ENCODE measurements at places on chromosomes 5 and 9.

DNA sequence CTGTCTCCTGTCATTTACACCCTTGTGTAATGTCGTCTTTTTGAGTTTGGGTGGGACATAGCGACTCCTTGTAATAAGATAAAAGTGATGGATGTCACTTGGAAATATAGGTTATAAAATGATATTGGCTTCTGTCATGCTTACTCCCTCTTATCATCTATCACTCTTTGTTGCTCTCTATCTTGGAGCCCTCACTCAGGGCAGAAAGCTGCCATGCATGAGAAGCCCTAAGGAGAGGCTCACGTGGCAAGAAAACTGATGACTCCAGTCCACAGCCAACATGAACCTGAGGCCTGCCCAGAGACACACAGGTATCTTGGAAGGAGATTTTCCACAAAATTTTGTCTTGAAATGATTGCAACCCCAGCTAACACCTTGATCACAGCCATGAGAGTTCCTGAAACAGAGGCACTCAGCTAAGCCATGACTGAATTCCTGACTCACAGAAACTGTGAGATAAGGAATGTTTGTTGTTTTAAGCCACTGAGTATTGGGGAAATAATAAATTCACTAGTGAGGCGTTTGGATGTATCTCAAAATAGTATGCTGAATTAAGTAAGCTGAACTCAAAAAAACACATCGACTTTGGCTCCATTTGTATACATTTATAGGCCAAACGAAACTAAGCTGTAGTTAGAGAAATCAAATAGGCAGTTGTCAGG is 216.7 kb downstream of the CDH18 start:
- no peak for DNase-seq

DNA sequence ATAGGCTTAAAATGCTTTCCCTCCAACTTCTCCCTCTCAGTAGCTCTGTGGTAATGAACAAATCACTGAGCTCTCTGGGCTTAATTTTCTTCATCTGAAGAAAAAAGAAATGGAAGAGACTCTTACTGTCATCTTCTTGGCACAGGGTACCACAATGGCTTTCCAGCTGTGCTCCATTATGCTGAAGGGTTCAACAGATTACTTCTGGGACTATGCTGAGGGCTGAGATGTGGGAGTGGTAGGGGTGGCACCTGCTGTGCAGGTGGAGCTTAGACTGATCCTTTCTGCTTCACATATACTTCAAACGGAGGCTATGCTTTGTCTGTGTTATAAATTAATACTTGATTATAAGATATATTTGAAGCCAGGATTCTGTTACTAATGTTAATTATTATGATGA is 840.2 kb upstream of the C9orf72 start:
- no peak for DNase-seq

DNA sequence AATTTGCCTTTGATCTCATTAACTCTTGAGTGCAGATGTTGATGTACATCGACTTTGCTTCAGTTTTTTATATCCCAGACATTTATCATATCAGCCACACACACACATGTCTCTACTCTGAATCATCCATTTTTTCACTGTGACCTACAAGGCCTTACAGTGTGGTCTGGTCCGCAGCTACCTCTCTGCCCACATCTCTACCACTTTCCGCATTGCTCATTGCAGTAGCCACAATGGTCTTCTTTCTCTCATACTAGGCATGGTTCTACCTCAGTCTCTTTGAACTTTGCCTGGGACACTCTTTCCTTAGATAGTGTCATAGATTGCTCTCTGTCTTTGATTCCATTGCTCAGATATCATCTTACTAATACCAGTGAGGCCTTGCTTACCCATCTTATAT is 87.9 kb upstream of the FSD1L start:
- no peak for DNase-seq

DNA sequence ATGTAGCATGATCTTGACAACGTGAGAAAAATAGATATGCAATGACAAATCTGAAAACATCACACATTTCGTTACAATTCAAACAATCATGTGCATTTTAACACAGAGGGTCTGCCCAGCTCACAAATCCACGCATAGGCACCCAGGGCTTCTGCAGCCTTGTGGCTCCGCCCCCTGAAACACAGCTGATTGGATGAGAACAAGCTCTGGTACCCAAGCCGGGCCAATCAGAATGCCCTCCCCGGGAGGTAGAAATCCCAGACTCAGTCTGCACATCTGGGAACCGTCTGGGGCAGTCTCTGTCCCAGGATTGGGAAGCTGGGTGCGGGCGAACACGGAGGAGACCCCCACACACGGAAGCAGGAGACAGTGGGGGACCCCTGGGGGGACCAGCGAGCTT is 137.5 kb downstream of the GAPVD1 start:
- DNase-seq, result no peak

DNA sequence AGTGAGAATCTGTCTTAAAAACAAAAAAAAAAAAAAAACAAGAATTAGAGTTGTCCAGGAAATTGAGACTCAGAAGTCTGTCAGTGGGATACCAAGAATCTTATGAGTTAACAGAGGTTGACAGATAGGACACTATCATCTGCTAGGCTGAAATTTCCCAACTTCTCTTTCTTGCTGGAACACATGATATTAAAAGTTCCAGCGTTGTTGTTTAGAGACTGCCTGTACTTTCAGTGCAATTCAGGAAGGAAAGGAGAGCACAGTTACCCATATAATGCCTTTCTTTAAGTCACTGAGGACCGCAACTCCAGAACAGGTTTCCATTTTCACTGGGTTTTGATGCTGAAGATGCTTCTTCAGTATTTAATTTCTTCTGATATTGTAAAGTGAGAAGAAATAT is 13.5 kb downstream of the TRPM6 start:
- no peak for DNase-seq

DNA sequence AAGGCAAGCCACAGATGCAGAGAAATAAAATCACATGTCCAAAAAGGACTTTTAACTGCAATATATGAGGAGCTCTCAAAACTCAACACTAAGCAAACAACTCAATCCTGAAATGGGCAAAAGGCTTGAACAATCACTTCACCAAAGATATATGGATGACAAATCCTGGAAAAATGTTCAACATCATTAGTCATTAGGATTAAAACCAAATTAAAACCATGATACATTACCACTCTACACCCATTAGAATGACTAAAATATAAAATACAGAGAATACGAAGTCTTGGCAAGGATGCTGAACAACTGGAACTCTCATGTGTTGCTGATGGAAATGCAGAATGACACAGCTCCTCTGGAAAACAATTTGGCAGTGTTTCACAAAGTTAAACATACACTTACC is 277.4 kb downstream of the TLE1 start:
- no peak for DNase-seq

- DNase-seq, result no peak
Measured at GRCh38 chr9:74643303-74643923, 146.3 kb downstream of the RORB start.

DNA sequence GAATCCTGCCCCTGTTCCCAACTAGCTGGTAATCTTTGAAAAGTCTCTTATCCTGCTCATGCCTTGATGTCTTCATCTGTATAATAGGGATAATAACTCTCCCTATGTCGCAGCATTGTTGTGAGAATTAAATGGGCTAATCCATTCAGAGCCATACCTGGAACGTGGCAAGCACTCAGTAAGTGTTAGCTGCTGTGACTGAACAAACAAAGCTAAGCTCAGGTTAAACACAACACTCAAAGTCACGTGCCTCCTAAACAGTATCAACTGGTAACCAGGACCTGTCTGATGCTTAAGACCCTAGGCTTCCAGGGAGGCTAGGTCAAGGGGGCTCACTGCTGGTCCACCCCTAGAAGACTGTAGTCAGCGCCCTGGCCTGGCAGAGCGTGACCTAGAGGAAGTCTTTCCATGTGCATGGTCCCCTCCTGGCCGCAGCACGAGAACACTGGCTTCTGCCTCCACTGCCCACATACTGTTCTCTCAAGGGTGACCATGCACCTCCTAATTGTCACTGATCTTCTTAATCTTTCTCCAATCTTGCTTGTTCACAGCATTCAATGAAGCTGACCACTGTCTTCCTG is 211.1 kb downstream of the TTLL11 start:
- no peak for DNase-seq

DNA sequence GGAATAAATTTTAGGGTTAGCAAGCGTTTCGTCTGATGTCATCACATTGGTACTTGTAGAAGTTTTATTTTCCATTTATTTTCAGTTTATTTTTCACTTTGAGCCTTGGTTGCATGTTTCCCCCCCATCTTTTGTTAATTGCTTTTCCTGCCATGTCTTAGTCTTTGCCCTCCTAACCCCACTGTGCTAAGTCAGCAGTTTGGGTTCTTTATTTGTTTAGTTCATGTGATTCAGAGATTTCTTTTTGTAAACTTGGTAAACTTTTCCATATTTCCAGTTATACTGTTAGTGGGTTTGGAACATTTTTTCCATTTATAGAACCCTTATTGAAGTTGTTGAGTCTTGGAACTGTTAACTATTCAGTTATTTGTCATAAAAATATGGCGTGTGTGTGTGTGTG is 252.9 kb upstream of the ANKH start:
- DNase-seq, result no peak

GRCh38 chr9:83639266-83639665 is 16.3 kb downstream of the IDNK start:
- DNase-seq, result no peak

GRCh38 chr9:71357346-71357745 is 235.9 kb upstream of the TRPM3 start:
- DNase-seq, result no peak

GRCh38 chr5:143886651-143887638 is 75.0 kb downstream of the HMHB1 start:
- DNase-seq, result no peak

DNA sequence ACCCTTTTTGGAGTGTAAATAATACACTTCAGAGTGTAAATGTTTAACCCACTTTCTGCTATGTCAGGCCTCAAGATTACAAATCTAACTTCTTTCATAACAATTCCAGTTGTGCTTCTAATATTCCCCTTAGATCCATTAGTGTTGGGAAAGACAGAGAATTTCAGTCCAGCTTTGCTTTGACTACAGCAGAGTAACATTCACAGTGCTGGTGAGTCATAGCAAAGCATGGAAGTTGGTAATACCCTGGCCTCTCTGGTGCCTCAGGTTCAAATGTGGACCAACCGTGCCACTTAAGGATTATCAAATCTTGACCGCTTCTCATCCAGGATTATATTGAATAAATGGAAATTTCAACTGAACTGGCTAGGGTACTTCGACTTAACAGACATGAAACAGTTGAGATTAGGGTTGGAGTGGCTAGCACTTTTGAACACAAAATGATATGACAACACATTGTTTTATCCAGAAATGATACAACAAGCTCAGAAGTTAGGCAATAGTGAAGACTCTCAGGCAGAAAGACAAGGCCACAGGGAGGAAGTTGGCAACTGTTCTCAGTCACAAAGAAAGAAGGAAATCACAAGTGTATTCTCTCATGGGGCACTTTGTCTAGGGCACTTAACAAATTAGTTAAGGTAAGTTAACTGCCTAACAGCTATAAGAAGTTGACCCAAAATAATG is 24.4 kb upstream of the RASA1 start:
- DNase-seq, result no peak

GRCh38 chr9:73114958-73115357 is 36.7 kb upstream of the ANXA1 start:
- no peak for DNase-seq

DNA sequence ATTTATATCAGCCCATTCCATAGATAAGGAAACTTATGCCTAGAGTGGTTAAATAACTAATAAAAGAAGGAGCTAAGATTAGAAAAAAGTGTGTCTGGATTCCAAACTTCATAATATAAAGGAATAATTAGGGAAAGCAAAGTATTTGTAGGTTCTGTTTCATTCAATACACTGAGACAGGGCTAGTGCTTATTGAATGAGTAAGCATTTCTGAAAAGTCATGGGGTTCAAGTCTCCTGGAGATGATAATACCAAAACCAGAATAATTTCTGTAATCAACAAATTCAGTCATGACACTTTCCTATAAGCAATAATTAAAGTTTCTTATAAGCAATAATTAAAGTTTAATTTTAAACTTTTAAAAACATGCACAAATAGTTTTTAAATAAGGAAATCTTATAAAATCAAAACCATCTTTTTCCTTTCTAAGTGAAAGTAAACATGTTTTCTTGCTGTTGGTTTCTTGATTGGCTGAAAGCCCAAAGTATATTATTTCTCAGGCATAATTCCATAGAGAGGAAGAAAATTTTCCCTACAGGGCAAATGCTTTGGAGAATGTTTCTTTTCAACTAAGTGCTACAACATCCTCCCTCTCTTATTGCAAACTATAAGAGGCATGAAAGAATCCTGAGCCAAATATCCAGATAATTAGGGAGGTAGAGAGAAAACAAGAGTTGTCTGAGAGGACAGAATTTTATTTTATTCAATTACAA is 510.2 kb downstream of the PRELID2 start:
- no peak for DNase-seq

GRCh38 chr5:115661101-115661500 is 35.3 kb upstream of the TMED7 start:
- no peak for DNase-seq

DNA sequence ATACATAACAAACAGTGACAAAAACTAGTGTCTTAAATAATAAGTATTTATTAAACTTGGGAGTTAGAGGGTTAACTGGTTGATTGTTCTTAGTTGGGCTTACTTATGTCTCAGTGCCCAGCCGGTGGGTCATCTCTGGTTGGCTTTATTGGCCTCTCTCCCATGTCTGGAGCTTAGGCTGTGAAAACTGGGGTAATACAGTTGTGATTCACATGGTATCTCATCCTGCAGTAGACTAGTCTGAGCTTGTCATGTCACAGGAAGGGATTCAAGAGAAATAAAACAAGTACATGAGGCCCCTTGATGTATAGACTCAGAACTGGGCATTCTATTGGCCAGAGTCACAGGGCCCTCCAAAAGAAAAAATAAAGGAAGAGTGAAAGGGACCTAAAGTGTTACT is 466.4 kb upstream of the SMC2 start:
- no peak for DNase-seq

DNA sequence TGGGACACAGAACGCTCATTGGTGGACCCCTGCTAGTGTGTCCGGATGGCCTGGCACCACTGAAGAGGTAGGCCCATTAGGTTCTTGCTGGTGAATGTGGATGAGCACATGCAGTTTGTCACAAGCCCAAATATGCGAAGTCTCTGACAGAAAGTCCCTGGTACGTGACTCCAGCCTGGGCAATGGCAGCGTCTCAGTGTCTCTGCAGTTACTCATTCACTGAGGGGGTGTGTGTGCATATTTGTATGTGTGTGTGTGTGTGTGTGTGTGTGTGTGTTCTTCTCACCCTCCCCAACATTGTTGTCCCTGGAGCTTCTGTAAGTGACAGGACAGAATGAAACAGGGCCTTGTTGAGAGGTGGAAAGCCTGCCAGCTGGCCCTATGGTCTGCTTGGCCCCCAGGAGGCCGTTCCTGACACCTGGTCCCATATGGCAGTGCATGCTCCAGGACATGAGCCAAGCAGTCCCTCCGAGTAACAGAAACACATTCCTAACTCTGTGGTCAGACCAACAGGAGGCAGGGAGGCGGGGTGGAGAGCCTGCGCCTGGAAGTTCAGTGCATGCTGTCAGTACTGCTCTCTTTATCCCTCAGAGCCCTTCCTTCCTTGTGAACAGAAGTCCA is 169.9 kb downstream of the SLC28A3 start:
- DNase-seq, result no peak

DNA sequence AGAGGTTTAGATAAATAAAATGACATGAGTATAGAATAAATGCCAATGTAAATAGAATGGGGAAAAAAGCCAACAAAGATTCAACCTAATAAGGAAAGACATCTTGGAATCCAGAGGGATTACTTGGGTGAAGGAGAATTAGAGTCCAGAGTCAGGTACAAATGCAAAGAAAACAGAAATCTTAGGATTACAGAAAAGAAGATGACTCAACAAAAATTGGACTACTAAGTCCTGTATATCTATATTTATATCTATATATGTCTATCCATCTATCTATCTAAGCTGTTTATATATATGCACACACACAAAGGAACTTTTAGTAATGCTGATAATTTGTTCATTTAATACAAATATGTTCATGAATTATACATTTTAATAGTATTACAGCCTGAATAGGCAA is 27.6 kb downstream of the FAM174A start:
- no peak for DNase-seq

All from stimulated activated CD4-positive, alpha-beta T cell treated with anti-CD3 and anti-CD28 coated beads, TNF-alpha, amount 100 ng/mL, for 1 hour (primary cell).